A549 treated with DMSO at 1 μM for 4 hours (cell line): ENCODE measurements at places on chromosomes 7 and 10. TPM values are rescaled to one million over a fixed set of nuclear protein-coding genes. Genes with fewer than 3 reads are reported as not detected.

The WASHC2C gene
- total RNA-seq: 17.8 to 22.1 TPM (median 19.0 TPM) in 5 replicates

The FBXL15 gene
- total RNA-seq: 5.5 to 11.6 TPM (median 8.9 TPM) in 5 replicates

The AKR1E2 gene
- total RNA-seq: 6.2 to 9.8 TPM (median 8.6 TPM) in 5 replicates

The PRKCQ gene
- 4.2 to 4.9 TPM (median 4.5 TPM) in 5 replicates for total RNA-seq

The COL13A1 gene
- total RNA-seq: 0.16 to 0.62 TPM (median 0.33 TPM) in 5 replicates

The GGCT gene
- total RNA-seq: 70.7 to 84.8 TPM (median 74.9 TPM) in 5 replicates
